Uterus (tissue), 4 donors: ENCODE measurements at places on chromosomes 3 and 15.

DNA sequence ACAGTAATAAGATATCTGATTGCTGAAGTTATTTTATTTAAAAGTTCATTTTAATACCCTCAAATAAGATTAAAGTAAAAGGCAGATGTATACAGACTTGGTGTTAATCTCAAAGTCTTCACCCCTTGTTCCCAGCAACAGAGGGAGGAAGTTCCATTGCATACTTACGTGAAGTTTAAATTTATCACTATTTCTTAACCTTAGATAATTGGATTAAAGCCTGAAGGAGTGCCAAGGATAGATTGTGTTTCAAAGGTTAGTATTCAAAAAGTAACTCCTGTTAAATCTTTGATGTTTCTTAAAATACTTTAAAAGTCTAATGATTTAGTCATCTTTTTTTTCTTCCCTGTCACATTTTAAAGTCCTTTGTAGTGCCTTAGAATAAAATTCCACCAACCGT is 39.3 kb downstream of the ATP1B3 start:
- DNase-seq = no peak

DNA sequence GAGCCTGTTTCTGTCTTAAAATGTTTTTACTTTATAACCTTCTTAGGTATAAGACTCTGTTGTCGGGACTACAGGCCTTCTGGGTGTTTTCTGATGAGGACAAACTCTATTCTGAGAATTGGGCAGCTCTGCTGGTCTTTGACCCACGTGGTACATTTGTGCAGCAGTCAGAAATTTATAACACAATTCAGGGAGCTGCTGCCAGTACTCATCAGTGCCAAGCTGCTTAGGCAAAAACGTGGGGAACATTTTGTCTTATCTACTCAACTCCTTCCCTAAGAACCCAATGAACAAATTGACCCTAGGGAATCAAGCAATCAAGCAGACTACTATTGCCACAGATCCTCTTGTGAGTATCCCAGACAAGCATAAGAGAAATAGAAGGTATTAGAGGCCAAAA is 180.7 kb upstream of the PDZRN3 start:
- peak; percentile 67 for DNase-seq

- peak; percentile 87 for DNase-seq
These were observed 138.7 kb upstream of the LRTM1 start for GRCh38 chr3:55066551-55067047.

DNA sequence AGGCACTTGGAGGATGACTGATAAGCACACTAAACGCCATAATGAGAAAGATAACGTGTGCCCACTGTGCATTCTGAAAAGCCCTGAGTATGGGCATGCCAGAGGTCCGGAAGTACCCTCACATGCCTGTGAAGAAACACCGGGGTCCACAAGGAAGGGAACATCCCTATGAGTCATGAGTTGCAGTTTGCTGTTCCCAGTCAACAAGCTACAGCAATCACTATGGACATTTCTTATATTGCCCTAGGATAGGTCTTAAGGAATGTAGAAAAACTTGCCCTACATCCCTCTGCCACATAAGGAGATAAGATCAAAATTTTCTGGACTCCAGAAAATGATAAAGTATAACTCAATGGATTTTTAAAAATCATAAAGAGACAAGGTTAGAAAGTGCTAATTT is 9.9 kb downstream of the MB21D2 start:
- no peak for DNase-seq

GRCh38 chr15:65164139-65164538 is 21.0 kb downstream of the CLPX start:
- DNase-seq = no peak

DNA sequence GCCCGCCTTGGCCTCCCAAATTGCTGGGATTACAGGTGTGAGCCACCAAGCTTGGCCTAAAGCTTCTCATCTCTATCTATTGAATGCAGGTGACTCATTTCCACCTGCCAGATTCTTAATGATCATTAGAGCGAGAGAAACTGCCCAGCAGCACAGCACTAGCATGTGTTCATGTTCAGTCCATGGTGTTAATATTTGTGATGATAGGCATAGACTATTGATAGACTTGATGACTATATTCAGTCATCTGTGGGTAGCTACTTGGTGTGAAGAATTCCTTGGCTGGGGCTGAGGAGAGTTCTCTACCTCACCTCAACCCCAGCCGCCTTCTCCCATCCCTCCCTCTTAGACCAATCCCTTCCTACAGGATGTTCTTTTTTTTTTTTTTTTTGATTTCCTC is 60.0 kb downstream of the ST6GAL1 start:
- no peak for DNase-seq

GRCh38 chr15:40243126-40243810 is 4.4 kb downstream of the PAK6 start:
- DNase-seq = no peak

- DNase-seq = no peak
These were observed 3.1 kb downstream of the DMXL2 start for GRCh38 chr15:51619331-51620035.

GRCh38 chr15:31320022-31320421 is 6.6 kb upstream of the KLF13 start:
- no peak for DNase-seq

GRCh38 chr15:89654301-89654761 is 936 bp downstream of the KIF7 start:
- no peak for DNase-seq

DNA sequence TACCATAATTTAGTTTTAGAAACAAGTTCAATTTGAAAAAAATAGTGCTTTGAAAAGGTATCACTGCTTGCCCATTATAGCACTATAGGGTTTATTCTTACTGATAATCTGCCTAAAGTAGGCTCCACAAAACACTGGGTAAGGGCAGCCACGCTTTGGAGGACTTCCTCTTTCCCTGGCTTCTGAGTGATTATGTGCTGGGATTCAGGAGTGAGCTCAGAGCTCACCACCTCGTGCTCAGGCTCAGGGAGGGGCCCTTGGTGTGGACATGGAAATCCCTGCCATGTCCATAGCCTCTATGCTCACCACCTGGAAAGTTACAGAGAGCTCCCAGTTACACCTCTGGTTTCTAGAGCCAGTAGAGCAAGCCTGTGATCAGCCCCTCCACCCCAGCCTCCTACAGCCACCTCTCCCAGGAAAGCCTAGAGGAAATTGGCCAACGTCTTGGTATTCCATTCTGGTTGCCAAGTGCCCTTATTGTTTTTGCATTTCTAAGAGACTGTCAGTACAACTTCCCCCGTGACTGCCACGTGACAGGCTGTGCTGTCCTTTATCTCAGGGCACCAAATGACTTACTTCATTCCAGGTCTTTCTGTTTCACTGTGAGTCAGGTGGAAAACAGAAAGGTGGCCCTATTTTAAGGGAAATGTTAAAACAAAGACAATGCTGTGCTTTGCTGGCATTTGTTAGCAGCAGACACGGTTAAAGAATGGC is 316.0 kb downstream of the RORA start:
- no peak for DNase-seq

GRCh38 chr3:132563420-132564069 is 33.5 kb upstream of the ACKR4 start:
- no peak for DNase-seq

DNA sequence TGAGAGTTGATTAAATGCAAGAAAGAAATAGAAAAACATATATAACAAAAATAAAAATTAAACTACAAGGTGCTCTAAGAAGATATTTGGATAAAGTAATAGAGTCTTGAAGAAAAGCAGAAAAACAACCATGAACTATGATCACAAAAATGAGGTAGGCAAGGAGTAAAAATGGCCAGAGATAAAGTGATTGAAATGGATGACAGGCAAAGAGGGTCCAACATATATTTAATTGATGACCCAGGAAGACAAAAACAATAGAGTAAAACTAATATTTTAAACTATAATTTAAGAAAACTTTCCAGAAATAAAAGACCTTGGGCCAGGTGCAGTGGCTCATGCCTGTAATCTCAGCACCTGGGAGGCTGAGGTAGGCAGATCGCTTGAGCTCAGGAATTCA is 22.1 kb upstream of the WDR49 start:
- no peak for DNase-seq

GRCh38 chr3:123385981-123386380 is 62.9 kb downstream of the ADCY5 start:
- peak; percentile 52 for DNase-seq

- DNase-seq = no peak
These were observed 68.4 kb downstream of the TAMM41 start for GRCh38 chr3:11778248-11778647.

GRCh38 chr3:17320266-17320665 is 422.2 kb downstream of the TBC1D5 start:
- DNase-seq = no peak

DNA sequence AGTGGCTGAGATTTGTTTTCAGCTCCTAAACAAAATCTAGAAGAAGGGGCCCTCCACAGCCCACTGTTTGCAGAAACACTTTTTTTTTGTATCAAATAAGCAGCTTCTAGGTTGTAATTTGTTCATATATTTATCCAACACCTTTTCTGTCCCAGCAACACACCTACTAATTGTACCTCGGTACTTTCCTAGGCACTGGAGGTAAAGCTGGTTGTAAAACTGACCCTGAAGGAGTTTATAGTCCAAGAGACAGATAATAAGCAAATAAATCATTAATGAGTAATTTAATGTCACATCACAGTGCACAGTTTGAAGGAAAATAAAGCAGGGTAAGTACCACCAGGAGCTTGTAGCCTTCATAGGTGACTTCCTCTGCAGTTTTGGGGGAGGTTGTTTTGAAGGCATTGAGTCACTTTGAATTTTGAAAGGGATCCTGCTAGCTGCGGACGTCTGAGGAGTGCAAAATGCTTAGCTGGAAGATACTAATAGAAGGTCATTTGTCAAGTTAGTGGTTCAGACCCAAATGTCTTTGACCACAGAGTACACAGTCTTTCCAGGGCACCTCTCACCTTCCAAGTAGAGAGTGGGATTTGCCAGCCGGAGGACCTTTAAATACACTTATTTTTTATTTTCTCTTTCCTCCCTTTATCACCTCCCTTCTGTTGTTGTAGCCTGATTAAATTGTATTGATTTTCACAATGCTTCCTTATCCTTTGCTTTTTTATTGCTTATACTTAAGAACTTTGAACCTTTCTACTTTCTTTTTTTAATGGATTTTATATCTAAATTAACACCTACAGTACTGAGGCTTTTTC is 53.8 kb downstream of the CMSS1 start:
- no peak for DNase-seq

GRCh38 chr15:44308415-44308814 is 19.9 kb downstream of the GOLM2 start:
- no peak for DNase-seq

DNA sequence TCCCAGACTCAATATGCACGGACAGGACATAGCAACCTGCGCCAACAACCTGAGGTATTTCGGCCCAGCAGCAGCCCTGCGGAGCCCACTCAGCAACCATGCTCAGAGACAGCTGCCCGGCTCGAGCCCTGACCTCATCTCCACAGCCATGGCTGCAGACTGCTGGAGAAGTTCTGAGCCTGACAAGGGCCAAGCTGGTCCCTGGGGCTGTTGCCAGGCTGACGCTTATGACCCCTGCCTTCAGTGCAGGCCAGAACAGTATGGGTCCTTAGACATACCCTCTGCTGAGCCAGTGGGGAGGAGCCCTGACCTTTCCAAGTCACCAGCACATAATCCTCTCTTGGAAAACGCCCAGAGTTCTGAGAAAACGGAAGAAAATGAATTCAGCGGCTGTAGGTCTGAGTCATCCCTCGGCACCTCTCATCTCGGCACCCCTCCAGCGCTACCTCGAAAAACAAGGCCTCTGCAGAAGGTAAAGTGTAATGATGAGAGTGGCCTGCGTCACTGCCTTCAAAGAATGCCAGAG is 25.5 kb downstream of the TMEM41A start:
- no peak for DNase-seq
